ENCODE measurements at places on chromosomes 12 and 14.

- DNase-seq, result no peak
Observed at GRCh38 chr14:90096566-90096965, 34.8 kb downstream of the KCNK13 start.

- no peak for DNase-seq
Observed at GRCh38 chr14:81398196-81398891, 1.8 kb downstream of the STON2 start.

GRCh38 chr14:29895591-29896083 is 32.0 kb downstream of the PRKD1 start:
- DNase-seq, result no peak

- DNase-seq, result peak; percentile 3
Observed at GRCh38 chr12:116784238-116784612, 46.1 kb downstream of the RNFT2 start.

- DNase-seq, result peak; percentile 53
Observed at GRCh38 chr12:8590842-8591545, 21.7 kb downstream of the AICDA start.

GRCh38 chr14:24964591-24964990 is 85.4 kb downstream of the STXBP6 start:
- no peak for DNase-seq

DNA sequence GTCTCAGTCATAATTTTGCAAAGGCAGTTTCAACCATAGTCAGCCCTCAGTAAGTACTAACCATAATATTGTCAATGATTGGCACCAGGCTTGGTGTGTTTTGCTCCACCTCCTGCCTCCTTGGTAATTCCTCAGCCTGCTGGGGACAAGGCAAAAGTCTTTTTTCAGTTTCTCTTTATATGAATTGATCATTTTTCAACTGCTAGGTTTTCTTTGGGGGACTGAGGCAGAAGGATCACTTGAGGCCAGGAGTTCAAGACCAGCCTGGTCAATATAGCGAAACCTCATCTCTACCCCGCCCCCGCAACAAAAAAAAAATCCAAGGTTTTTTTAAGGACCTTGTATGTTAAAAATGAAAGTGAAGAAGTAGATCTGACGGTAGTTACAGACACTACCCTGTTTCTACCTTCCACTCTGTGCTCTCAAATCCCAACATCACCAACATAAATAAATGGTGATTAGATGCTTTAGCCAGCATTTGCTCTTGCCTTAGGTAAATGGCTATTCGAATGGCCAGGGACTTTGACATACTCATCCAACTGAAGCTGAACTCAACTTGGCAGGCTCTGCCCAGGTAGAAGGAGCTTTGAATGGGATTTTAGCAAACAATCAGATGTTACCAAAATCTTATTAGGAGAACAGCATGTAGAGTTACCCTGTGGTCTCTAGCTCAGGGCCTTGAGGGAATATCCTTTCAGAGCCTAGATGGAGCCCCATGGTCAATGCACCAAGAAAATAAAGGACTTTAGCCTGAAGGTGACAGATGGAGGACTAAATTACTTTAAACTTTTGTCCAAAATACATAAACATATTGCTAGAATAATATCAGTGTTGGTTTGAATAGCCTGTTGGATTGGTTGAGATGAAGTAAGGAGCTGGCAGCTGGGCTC is 126.9 kb upstream of the AMIGO2 start:
- no peak for DNase-seq

DNA sequence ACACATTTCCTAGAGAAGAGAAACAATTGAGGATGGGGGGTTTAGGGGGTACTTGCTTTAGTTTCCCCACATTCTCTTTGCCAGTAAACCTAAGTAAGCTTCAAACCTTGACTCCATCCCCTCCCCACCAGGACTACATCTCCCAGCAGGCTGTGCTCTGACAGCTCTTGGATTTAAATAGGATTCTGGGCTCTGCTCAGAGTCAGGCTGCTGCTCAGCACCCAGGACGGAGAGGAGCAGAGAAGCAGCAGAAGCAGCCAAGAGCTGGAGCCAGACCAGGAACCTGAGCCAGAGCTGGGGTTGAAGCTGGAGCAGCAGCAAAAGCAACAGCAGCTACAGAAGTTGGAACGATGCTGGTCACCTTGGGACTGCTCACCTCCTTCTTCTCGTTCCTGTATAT is 20.6 kb downstream of the RDH12 start:
- DNase-seq, result no peak

- no peak for DNase-seq
Observed at GRCh38 chr12:111645433-111645832, 40.3 kb downstream of the BRAP start.

DNA sequence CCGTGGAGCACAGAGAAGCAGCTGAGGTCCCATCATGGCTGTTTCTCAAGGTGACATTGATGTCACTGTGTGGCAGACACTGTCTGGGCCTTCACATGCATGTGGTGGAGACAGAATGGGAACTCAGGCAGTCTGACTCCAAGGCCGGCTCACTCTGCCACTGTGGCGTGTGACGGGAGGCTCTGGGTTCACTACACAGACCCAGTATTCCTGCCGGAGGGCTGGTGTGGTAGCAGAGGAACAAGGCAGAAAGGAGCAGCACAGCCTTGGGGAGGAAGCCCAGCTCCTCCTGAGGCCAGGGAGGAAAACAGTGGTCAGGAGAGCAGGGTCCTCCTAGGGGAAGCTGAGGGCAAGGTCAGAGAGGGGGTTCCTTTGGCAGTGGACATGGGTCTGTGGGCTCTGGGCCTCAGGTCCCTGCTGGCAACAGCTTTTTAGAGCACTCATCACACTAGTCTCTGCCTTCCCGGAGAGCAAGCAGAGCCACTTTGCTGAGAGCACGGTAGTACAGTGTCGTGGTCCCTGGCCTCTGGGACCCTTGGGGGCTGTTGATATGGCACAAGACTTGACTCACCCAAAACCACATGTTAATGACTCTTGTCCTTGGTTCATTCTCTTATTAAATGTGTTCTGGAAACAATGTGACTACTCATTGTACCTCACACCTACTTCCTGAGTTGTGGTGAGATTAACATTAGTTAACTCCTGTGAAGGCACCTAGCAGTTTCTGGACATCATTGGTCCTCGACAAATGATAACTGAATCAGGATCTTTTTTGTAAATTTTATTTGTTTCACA is 21.3 kb downstream of the DCAF4 start:
- peak; percentile 45 for DNase-seq

DNA sequence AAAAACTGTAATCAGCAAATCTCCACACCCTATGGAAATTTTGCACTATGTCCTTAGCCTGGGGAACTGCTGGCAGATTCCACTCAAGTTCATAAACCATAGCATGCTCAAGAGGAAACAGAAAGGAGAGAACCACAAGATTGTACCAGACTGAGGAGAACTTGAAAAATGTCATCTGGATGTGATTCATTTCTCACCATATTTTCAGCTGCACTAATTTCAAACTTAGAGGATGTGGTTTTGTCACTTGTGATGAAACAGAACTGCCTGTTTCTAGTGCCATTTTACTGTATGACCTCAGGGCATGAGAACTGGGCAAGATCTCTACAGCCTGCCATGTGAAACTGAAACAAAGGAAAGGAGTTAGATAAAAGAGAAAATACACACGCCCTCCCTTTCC is 1493.1 kb upstream of the FLRT2 start:
- no peak for DNase-seq

Data from activated CD8-positive, alpha-beta T cell treated with anti-CD3 and anti-CD28 coated beads for 36 hours (primary cell).